Cardiac muscle cell (in vitro differentiated cells and primary cell): ENCODE measurements at places on chromosomes 6 and 20.

GRCh38 chr6:46491201-46491627, at the start of gene RCAN2:
Gene RCAN2, minus strand, starts transcription at chr6:46491449.
- H3K4me3 ChIP-seq, result peak within 1 kb of the TSS; percentile 79
- H3K36me3 ChIP-seq, result no peaks in the 10 kb centered on the region
- peaks cover 32% of the 10 kb centered on the region for H3K4me1 ChIP-seq
- peaks cover 21% of the 10 kb centered on the region for H3K27me3 ChIP-seq

GRCh38 chr6:35013701-35014100, 124.6 kb downstream of the ANKS1A start:
- H3K4me1 ChIP-seq, result peaks cover 37% of the 10 kb centered on the region
- no peaks in the 10 kb centered on the region for H3K36me3 ChIP-seq
- DNase-seq, result no peak

GRCh38 chr20:50271612-50272011, 81.0 kb downstream of the CEBPB start:
- no peaks in the 10 kb centered on the region for H3K4me1 ChIP-seq
- no peak overlapping the region for H3K27ac ChIP-seq
- H3K4me3 ChIP-seq, result no peak overlapping the region
- H3K36me3 ChIP-seq, result no peaks in the 10 kb centered on the region
- H3K27me3 ChIP-seq, result no peaks in the 10 kb centered on the region

GRCh38 chr6:41021832-41022231, 17.2 kb downstream of the UNC5CL start:
- no peaks in the 10 kb centered on the region for H3K36me3 ChIP-seq
- H3K4me3 ChIP-seq, result no peak overlapping the region
- no peaks in the 10 kb centered on the region for H3K27me3 ChIP-seq
- H3K27ac ChIP-seq, result no peak overlapping the region

DNA sequence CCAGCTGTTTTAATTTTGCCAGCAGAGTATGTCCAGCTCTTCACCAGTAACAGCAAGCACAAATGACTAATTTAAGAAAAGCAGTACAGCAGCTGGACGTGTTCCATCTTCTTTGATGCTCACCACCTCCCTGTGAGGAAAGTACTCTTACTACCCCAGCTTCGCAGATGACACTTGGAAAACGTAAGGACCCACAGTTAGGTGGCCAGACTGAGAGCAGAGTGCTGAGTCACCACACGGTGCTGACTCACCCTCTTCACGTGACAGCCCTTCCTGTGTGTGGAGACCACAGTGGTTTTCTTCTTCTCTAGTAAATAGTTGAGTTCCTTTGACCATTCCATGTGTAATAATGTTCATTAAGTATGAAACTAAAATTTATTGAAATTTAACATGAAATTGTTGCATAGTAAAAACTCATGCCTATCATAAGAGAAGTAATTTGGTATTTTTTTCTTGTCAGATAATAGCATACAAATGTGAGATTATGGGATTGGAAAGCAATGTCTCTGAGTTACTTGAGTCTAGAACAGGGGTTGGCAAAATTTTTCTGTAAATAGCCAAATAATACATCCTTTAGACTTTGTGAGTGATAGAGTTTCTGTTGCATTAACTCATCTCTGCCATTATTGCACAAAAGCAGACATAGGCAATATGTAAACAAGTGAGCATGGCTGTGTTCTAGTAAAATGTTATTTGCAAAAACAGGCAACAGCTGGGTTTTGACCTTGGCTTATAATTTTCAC, 76.6 kb downstream of the SLX4IP start:
- peak; percentile 58 for DNase-seq
- H3K4me3 ChIP-seq, result no peak overlapping the region
- H3K4me1 ChIP-seq, result peaks cover 4% of the 10 kb centered on the region
- H3K36me3 ChIP-seq, result no peaks in the 10 kb centered on the region

GRCh38 chr6:108001696-108002231, 43.8 kb upstream of the SEC63 start:
- DNase-seq, result no peak
- no peaks in the 10 kb centered on the region for H3K4me1 ChIP-seq
- H3K36me3 ChIP-seq, result no peaks in the 10 kb centered on the region
- H3K27ac ChIP-seq, result no peak overlapping the region
- no peak overlapping the region for H3K4me3 ChIP-seq

DNA sequence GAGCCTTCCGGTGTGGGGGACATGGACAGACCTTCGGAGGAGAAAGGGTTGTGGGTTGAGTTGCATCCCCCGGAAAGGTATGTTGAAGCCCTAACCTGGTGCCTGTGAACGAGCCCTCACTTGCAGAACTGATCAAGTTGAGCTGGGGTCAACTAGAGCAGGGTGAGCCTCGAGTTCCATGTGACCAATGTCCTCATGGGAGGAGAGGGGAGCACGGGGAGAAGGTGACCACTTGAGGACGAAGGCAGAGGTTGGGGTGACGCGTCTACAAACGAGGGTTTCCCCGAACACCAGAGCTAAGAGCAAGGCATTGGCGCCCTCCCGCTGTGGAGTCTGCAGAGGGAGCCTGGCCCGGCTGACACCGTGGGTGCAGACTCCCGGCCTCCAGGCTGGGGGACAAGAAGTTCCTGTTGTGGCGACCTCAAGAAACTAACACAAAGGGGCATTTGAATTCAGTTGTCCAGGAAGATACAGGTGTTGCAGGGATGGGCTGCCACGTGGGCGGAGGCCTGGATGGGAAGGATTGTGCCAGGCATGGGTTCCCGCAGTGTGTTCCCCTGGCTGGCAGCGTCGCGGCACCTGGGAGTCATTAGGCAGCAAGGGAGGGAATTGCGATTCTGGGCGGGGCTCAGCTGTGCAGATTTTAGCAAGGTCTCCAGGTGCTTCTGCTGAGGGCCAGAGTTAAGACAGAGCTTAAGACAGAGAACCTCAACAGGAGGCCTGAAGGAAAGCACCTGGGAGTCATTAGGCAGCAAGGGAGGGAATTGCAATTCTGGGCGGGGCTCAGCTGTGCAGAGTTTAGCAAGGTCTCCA, 20.4 kb upstream of the UNC93A start:
- DNase-seq, result no peak
- no peaks in the 10 kb centered on the region for H3K27me3 ChIP-seq
- H3K4me1 ChIP-seq, result peaks cover 6% of the 10 kb centered on the region
- H3K4me3 ChIP-seq, result no peak overlapping the region

DNA sequence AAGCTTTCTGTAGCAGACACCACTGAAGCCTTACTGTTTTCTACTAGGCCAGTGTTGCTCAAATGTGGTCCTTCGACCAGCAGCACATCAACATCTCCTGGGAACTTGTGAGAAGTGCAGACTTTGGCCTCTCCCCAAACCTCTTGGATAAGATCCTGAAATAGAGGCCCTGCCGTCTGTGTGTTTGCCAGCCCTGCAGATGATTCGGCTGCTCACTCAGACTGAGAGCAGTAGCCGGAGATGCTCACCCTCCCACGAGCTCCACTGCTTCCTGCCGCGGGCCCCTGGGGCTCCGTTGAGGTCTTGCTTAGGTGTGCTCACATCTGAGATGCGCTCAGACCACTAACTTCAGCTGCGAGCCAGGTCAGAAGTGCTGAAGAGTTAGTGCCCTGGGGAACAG, 129.5 kb upstream of the SSTR4 start:
- no peaks in the 10 kb centered on the region for H3K4me1 ChIP-seq
- no peak overlapping the region for H3K27ac ChIP-seq
- H3K36me3 ChIP-seq, result no peaks in the 10 kb centered on the region
- no peak overlapping the region for H3K4me3 ChIP-seq
- DNase-seq, result peak; percentile 89
- peaks cover 13% of the 10 kb centered on the region for H3K27me3 ChIP-seq

DNA sequence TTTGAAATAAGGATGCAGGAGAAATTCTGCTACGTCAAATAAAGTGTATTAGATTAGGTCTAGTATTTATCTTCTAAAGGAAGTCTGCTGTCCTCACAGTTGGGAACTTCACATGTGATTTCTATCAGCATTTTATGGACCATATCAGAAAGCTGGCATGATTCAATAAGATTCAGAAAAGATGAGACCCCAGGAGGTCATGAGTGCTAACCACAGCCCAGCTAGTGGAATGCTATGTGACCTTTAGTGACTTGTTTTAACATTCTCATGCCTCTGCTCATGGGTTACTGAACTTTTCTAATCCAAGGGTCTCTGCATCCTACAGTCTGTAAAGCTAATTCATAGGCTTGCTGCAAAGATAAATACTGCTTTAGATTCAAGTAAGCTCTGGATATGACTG, 150.1 kb downstream of the GMPR start:
- no peak overlapping the region for H3K4me3 ChIP-seq
- no peak overlapping the region for H3K27ac ChIP-seq
- no peak for DNase-seq
- no peaks in the 10 kb centered on the region for H3K36me3 ChIP-seq
- H3K4me1 ChIP-seq, result peaks cover 13% of the 10 kb centered on the region
- no peaks in the 10 kb centered on the region for H3K27me3 ChIP-seq

- no peak overlapping the region for H3K27ac ChIP-seq
- H3K27me3 ChIP-seq, result no peaks in the 10 kb centered on the region
- no peak overlapping the region for H3K4me3 ChIP-seq
- no peak for DNase-seq
Observed at GRCh38 chr6:21003780-21004541, 469.7 kb downstream of the CDKAL1 start.

- peaks cover 4% of the 10 kb centered on the region for H3K36me3 ChIP-seq
- H3K4me1 ChIP-seq, result peaks cover 16% of the 10 kb centered on the region
- H3K4me3 ChIP-seq, result no peak overlapping the region
- H3K27me3 ChIP-seq, result no peaks in the 10 kb centered on the region
Observed at GRCh38 chr6:34650823-34651222, 45.7 kb downstream of the ILRUN start.

DNA sequence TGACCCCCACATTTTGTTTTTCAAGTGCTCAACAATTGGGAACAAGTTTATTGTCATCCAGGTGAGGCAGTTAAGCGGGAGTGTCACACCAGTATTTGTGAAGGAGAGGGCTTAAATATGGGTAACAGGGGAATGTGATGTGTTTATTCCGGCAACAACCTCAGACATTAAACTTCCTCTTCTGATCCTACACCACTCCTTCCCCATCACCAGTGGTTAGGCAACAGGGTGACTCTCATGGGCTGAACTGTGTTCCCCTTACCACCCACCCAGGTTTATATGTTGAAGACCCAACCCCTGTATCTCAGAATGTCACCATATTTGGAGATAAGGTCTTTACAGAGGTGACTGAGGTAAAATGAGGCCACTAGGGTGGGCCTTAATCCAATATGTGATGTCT, 52.1 kb upstream of the RNF182 start:
- no peaks in the 10 kb centered on the region for H3K4me1 ChIP-seq
- no peaks in the 10 kb centered on the region for H3K27me3 ChIP-seq
- no peak overlapping the region for H3K4me3 ChIP-seq
- no peak overlapping the region for H3K27ac ChIP-seq

DNA sequence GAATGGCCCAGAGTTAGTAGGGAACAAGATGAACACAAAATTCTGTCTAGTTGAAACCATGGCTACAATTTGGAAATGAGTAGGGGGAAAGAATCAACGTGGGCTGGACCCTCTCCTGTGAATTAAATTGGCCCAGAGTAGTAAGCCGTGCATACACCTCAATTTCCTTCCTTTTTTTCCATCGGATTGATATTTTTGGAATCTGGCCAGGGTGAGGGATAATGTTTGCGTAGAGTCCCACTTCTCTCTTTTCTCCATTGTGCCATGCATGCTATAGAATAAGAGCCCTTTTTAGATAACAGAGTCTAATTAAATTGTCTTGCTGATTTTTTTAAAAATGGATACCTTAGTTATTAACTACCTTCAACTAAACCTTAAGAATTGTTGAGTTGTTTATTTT, 35.2 kb downstream of the XRN2 start:
- H3K4me3 ChIP-seq, result no peak overlapping the region
- H3K27me3 ChIP-seq, result no peaks in the 10 kb centered on the region
- H3K36me3 ChIP-seq, result peaks cover 42% of the 10 kb centered on the region

DNA sequence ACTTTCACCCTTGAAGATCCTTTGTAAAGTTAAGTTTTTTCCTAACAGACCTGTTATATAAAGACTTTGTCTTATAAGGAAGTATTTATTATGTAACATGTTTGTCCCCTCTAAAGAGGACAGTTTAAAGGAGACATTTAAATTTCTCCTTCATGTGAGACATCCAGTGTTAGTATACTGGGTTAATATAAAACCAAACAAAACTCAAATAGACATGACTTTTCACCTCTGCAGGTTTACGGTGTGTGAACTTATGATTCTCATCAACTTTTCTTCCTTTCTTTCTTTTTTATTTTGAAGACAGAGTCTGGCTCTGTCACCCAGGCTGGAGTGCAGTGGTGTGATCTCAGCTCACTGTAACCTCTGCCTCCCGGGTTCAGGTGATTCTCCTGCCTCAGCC, 17.4 kb upstream of the MPC1 start:
- no peak overlapping the region for H3K27ac ChIP-seq
- no peaks in the 10 kb centered on the region for H3K27me3 ChIP-seq
- DNase-seq, result no peak
- H3K4me1 ChIP-seq, result no peaks in the 10 kb centered on the region
- no peak overlapping the region for H3K4me3 ChIP-seq

DNA sequence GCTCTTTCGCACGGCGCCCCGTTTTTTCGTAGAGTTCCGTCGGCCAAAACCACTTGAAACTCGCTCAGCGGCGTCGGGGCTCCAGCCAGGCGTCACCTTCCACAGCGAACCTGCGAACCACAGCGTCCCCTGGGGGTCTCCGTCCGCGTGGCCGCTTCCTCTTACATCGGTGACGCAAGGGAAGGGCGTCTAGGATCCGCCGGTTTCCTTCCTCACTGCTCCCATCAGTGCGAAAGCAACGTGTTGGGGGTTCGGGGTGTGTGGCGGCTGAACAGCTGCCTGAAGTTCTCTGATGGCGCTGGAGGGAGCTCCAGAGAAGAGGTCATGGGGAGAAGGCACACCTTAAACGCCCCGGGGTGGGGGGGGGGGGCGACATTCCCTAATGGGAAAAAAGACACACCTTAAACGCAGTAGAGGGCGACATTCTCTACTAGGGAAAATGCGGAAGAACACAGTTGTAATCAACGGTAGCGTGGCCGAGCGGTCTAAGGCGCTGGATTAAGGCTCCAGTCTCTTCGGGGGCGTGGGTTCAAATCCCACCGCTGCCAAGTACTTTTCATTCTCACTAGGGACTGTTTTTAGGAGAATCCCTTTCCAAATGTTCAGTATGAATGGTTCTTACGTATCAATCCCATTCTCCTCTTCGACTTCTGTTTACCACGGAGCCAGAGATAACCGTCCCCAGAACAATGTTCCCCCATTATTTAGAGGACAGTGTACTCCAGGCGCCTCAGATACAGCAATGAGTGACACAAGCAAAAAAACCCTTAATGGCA, 16.4 kb downstream of the ZNF311 start:
- DNase-seq, result peak; percentile 74
- peak overlapping the region; percentile 27 for H3K4me3 ChIP-seq
- H3K36me3 ChIP-seq, result no peaks in the 10 kb centered on the region

- no peak overlapping the region for H3K4me3 ChIP-seq
- no peaks in the 10 kb centered on the region for H3K27me3 ChIP-seq
- H3K36me3 ChIP-seq, result no peaks in the 10 kb centered on the region
- H3K4me1 ChIP-seq, result no peaks in the 10 kb centered on the region
- H3K27ac ChIP-seq, result no peak overlapping the region
- DNase-seq, result no peak
Observed at GRCh38 chr6:136415351-136416007, 125.8 kb upstream of the BCLAF1 start.

DNA sequence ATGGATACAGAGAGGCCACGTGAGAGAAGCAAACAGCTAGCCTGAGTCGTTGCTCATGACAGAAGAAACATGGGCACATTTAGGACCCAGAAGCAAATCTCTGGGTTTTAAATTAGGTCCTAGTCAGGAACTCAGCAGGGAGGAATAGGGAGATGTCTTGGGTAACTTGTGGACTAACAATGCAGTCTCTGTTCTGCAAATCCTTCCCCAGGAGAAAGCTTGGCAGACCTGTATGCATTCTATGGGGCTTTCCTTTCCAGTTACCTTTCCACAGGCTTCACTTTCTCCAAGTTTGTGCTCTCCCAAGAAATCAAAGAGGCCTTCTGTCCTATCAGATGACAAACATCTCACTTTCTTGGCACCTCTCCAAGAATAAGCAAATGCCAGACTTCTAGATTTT, 47.2 kb upstream of the PLCB4 start:
- no peaks in the 10 kb centered on the region for H3K27me3 ChIP-seq
- H3K36me3 ChIP-seq, result no peaks in the 10 kb centered on the region
- no peak overlapping the region for H3K27ac ChIP-seq
- no peak for DNase-seq
